ENCODE measurements at places on chromosomes 16 and 17.

DNA sequence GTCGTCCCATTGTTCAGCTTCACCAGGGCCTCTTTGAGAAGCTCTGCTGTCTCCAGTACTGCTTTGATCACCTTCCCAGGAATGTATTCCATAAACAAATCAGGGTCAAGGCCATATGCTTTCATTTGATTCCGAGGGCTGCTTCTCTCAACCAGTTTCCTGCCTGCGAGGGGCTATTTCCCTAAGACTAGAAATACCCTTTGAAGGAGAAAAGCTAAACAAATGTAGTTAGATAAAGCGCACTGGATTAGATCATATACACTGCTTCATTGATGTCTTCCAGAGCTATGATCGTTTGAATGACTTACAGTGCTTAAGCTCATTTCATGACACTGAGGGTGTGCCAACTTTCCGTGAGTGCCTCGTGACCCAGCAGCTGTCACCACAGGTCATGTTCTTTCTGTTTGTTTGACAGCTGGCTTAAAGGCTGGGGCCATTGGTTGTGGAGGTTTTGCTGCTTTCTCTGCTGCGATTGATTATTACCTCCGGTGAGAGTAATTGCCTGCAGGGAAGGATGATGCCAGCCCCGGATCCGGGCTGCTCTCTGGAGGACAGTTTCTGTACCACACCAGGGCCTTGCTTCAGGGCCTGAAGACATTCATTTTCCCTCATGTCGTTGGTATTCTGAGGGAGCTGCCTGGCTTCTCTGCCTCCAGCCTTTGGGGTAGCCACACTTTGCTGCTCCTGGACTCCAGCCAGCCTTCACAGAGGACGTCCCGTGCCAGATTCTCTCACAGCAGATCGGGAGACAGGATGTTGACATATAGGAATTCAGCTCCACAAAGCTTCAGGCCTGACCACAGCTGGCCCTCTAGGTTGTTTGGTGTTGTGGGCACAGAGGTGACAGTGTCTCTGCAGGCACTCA, 3.9 kb downstream of the TIMM22 start:
- no peak for DNase-seq

GRCh38 chr16:1311738-1312466, 2.5 kb downstream of the UBE2I start:
- no peak for DNase-seq

- no peak for DNase-seq
These were observed 36.5 kb downstream of the FA2H start for GRCh38 chr16:74738113-74738541.

DNA sequence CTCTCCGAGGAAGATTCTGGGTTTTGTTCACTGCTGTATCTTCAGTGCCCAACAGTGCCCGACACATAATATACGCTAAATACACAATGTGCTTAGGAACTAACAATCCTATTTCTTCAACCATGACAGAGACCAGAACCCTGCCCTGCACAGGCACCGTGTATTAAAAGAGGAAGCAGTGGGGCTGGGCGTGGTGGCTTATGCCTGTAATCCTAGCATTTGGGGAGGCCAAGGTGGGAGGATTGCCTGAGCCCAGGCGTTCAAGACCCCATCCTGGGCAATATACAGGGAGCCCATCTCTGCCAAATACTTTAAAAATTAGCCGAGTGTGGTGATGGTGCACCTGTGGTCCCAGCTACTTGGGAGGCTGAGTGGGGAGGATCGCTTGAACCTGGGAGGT, 19.3 kb downstream of the ARL2BP start:
- no peak for DNase-seq

DNA sequence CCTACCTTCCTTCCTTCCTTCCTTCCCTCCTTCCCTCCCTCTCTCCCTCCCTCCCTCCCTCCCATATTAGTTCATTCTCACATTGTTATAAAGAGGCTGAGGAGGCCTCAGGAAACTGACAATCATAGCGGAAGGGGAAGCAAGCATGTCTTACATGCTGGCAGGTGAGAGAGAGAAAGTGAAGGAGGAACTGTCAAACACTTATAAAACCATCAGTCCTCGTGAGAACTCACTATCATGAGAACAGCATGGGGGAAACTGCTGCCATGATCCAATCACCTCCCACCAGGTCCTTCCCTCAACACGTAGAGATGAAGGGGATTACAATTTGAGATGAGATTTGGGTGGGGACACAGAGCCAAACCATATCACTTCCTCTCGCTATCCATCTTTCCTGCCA, 281.6 kb upstream of the FOXF1 start:
- DNase-seq = no peak

GRCh38 chr16:55323637-55324271, at the start of gene IRX6:
TSS of gene IRX6 (plus strand) at chr16:55324203. CDS start at chr16:55325092, 889 bp downstream.
- DNase-seq = no peak

- no peak for DNase-seq
These were observed 72.9 kb upstream of the SMIM36 start for GRCh38 chr17:55584055-55584685.

GRCh38 chr16:9351440-9351839, 260.0 kb downstream of the HAPSTR1 start:
- no peak for DNase-seq

DNA sequence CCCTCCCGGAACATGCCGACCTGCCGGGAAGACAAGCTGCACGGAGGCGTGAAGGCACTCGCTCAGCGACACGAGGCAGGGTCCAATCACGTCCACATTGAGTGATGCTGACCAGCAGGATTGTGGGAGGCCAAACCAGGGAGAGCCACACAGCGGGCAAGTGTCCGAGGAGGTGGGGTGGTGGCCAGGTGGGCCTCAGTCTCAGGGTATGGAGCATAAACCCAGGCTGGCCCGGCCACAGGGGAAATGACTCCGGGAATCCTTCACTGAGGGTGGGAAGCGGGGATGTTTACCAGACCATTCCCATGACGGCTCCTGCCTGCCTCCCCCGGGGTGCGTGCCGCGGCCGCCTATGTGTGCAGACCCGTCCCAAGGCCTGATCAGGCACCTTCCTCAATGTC, 62.5 kb downstream of the RPH3AL start:
- no peak for DNase-seq

DNA sequence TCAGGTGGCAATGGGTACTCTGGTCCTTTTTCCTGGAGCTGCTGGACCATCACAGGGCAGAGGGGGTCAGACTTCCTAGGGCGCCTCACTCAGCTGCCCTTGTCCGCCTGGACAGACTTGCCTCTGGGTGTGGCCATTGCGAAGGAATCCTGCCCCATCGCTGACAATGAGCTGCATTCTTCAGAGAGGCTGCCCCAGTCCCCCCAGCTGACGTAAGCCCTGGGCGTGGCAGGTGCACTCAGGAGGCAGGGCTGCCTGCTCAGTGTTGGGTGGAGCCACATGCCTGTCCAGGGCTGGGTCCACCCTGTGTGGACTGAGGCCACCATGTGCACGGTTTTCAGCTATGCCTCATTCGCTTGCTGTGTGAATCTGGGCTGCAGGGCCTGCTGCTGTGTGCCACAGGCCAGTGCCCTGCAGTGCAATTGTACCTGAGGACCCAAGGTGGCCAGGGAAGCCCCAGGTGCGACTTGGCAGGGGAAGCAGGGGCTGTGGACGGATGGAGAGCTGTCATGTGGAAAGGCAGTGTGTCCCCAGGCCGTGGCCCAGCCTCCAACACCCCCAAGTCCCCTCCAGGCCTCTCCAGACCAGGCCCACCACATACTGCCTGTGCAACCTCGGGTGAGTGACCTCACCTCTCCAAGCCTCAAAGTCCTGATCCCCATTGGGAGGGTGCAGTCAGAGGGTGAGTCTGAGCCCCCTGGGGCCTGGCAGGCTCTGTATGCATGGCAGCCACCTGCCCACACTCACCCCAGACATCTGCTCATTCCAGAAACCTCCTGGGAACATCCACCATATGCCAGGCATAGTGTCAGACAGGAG, 14.0 kb upstream of the MPRIP start:
- DNase-seq = no peak

- DNase-seq = no peak
These were observed 96.9 kb downstream of the ZNF778 start for GRCh38 chr16:89314357-89314756.

- DNase-seq = no peak
These were observed 30.3 kb upstream of the KIF2B start for GRCh38 chr17:53792451-53792850.

DNA sequence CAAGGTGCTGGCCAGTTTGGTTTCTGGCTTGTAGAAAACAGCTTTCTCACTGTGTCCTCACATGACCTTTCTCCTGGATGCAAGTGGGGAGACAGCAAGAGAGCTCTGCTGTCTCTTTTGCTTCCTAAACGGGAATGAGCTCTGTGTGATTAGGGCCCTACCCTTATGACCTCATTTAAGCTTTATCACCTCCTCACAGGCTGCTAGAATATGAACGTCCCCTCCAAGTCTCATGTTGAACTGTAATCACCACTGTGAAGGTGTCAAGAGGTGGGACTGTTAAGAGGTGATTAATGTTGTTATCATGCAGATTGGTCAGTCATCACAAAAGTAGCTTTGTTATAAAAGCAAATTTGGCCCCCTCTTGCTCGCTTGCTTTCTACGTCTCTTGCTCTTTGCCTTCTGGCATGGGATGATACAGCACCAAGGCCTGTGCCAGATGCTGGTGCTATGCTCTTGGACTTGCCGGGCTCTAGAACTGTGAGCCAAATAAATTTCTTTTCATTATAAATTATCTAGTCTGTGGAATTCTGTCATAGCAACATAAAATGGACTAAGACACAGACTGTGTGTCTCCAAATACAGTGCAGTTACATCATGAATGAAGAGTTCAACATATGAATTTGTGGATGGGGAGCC, 14.8 kb upstream of the POLR3E start:
- no peak for DNase-seq

- DNase-seq = no peak
These were observed 13.8 kb downstream of the MGAT5B start for GRCh38 chr17:76881966-76882365.

GRCh38 chr17:36149296-36149820, 27.1 kb downstream of the TBC1D3B start:
- DNase-seq = no peak

- no peak for DNase-seq
These were observed 11.8 kb upstream of the WSB1 start for GRCh38 chr17:27282054-27282551.

- no peak for DNase-seq
These were observed 52.1 kb downstream of the HIC1 start for GRCh38 chr17:2107050-2107449.

DNA sequence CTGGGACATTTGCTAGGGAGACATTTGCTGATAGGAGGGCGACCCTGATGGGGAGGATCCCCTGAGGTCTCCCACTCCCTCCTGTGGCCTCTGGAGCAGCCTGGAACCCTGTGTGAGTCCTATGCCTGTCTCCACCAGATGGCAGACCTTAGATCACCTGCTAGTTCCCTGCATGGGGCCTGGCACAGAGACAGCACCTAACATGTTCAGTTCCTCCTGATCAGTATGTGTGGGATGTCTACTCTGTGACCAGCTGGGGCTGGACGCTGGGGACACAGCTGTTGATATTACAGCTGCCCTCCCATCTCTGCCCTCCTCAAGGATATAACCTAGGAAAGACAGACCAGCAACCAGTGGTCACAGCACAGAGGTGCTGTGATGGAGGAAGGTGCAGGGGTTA, 1.1 kb upstream of the ADCY7 start:
- DNase-seq = no peak

Data from HS-5 (cell line).